ENCODE measurements at places on chromosomes 7 and 10.

- DNase-seq = no peak
These were observed 105.0 kb upstream of the HDAC9 start for GRCh38 chr7:18390535-18390907.

- DNase-seq = no peak
These were observed 93.4 kb downstream of the AVL9 start for GRCh38 chr7:32588657-32589056.

DNA sequence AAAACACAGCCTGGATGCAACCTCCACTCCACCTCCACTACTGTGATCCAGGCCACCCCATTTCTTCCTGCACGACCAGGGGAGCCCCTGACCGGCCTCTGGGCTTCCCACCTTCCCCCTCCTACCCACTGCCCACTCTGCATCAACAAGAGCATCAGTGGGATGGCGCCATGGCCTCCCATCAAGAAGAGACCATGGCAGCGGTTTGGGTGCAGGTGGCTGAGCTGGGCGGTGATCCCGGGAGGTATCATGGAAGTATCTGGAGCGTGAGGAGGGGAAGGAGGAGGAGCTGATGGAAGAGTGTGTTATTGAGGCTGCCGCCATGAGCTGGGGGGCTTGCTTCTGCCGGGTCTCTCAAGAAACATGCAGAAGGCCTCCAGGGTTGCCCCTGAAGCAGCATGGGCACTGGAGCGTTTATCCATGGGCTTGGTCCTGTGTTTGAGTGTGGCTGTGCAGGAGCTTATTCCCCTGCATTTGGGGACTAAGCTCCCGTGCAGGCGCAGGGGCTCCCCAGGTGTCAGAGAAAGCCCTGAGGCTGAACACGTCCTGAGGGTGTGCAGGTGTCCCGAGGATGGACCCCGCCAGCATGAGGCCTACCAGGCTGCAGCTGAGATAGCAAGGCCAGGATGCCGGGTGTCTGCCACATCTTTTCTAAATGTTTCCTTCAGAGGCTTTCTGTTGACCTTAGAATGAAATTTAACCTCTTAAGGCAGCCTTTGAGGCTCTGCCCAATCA, 99.2 kb upstream of the PCBD1 start:
- no peak for DNase-seq

GRCh38 chr7:158258411-158259130, 329.1 kb downstream of the PTPRN2 start:
- DNase-seq = no peak

GRCh38 chr10:28139138-28139537, 140.3 kb upstream of the ODAD2 start:
- no peak for DNase-seq

DNA sequence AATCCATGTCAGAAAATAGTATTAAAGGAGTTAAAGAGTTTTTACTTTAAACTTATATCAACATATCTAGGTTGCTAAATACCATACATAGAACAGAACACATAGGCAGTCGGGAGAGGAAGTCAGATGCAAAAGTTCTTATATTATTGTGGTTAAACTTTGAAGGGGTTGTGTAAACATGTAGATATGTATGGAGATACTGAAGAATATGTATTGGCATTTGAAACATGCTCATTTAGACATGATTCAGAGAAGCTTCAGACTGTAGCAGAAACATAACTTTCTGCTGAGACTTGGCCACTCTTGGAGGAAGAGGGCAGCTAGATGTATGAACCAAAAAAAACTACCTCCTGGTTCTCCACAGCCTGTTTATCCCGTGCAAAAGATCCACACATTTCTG, 103.5 kb upstream of the FERD3L start:
- no peak for DNase-seq

- no peak for DNase-seq
These were observed 60.9 kb upstream of the LANCL2 start for GRCh38 chr7:55304018-55304762.

DNA sequence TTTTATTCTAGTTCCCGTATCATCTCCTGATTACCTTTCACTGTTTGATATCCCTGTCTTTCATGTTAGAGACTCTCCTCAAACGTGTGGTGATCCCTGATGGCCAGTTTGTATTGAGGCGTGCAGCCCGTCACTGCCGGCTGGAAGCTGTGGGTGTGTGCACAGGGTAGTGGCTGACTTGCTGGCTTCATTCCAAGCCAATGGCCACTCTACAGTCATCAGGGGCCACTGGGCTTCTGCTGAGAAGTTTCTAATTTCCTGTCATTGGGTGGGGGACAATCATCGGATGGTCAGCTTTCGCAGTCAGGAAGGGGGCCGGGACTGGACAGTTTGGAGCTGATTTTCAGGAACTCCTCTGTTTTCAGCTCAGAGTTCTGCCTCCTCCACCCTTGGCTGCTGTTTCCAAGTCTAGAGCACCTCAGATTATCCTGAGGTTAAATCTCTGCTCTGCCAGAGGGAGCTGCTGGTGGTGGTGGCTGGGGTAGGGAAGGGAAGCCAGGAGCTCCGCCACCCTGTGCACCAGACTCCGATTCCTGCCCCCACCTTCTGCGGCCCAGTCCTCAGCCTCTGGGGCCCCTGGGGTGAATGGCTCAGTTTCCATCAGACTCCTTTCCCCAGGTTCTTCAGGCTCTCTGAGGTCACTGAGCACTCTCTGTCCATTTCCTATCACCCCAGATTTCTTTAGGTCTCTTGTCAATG, 34.9 kb downstream of the BAIAP2L1 start:
- DNase-seq = no peak

GRCh38 chr10:98224509-98224908, 43.5 kb downstream of the LOXL4 start:
- no peak for DNase-seq

GRCh38 chr7:121474301-121474673, 78.2 kb upstream of the FAM3C start:
- no peak for DNase-seq

DNA sequence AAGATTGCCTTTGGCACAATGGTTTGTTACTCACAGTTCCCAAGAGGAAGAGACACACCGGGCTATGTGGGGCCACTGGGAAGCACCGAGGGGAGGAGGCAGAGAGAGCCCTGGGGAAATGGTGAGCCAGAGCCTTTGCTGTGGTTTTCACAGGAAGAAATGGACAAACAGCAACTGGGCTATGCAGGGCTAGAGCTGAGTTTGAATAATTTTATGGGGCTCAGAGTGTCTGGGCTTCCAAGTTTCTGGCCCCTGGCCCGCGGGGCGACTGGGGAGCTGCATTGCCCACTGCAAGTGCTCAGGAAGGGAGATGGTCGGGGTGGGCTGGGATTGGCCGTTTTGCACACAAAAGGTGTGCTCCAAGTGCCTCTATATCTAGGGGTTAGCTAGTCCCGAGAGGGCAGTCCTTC, 92.6 kb downstream of the CHST15 start:
- DNase-seq = no peak

- no peak for DNase-seq
These were observed 26.5 kb upstream of the SPOCK2 start for GRCh38 chr10:72114706-72115450.

DNA sequence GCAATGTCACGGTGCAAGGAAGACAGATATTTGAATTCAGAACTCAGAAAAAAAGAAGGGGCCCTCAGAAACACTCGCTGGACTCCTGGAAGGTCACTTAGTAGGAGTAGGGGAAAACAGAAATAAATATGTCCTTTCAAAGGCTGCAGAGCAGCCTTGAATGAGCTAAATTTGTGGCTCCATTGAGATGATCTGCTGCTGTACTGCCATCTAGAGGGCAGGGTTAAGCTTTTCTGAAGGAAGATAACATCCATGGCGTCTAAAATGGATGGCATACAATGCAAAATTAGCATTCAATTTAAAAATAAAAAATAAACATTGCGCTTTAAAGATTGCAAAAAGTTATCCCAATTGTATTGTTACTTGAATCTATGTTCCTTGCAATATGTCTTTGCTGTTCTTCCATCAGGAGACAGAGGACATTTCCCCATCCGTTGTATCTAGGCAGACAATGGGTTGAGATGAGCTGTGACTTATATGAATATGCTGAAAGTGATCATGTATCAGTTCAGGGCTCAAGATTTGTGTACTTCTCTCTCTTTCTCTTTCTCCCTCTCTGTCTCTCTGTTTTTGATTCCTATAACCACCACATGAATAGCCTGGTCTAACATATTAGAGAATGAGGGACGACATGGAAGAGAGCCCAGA, 642.2 kb downstream of the SH2D4B start:
- no peak for DNase-seq

DNA sequence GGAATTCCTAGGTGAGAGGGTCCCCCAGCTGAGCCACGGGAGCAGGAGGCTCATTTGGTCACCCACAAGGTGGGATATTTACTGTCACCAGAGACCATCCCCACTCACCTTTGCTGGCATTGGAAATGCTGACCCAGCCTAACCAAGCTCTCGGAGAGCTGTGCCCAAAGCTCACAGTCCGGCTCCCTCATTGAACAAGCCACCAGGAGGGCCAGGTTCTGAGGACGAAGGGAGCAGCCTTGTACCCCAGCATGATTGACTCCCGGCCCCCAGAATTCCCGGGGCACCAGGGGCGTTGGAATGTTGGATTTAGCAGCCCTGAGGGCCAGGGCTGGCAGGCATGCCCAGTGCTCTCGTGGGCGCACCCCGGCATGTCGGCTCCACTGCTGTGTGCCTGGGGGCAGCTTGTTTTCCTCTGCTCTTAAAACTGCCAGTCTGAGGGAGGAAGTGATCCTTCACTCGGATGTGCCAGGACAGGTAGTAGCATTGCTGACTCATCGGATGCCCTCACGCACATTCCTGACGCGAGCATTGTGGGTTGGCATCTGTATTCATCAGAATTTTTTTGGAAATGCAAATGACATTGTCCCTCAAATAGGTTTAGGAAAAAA, 23.3 kb downstream of the CLIP2 start:
- DNase-seq = peak; percentile 35

DNA sequence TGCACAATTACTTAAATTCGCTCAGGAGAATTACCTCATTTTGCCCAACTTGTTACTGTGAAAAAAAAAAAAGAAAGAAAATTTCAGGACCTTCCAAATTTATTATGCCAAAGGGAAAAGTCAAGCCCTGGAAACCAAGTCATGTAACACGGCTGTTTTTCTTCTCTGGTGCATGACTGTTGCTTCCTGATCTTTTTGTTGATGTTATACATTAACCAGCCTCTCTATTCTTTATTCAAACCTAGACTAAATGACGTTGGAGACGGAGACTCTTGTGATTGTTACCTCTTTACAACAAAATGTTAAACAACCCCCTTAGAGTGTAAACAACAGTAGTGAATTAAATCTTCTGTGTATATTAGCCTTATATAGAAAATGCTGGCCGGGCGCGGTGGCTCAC, 16.1 kb upstream of the ZC3HAV1 start:
- DNase-seq = no peak

GRCh38 chr10:45163315-45163975, 152.0 kb downstream of the OR13A1 start:
- DNase-seq = no peak
